ENCODE measurements at places on chromosomes 1 and 21.

GRCh38 chr1:156162430-156163037 lies 9.1 kb downstream of the SEMA4A start:
- DNase-seq, result no peak

DNA sequence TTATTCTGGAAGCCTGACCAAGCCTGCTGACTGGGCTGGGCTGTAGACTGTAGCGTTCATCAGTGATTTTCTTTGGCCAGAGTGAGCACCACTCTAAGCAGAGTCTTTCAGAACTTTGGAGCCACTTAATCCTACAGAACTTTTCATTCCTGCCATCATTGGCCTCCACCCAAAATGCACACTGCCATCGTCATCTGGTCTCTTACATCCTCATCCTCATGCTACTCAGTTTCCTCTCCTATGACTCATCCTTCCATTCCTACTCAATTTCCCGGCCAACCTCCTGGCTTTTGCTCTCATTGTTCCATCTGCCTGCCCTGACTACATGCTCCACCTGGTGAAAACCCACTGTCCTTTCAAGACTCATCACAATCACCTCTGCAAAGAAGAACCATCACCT lies 233.8 kb upstream of the USP25 start:
- no peak for DNase-seq

DNA sequence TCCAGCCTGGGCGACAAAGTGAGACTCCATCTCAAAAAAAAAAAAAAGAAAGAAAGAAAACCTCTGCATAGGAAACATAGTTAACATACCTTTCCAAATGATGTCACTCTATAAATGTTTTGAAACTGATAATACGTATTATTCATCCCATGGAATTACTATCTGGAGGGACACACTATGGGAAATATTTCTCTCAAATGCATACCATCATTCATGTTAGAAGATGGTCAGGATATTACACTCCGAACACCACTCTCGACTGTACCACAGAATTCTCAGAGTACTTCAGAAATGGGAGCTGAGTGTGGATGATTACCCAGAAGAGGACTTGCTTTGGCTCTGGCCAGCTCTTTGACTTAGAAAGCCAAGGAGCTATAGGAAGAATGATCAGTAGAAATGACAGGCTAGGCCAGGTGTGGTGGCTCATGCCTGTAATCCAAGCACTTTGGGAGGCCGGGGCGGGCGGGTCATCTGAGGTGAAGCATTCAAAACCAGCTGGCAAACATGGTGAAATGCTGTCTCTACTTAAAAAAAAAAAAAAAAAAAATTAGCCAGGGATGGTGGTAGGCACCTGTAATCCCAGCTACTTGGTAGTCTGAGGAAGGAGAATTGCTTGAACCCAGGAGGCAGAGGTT lies 5.2 kb upstream of the LIN28A start:
- no peak for DNase-seq

- DNase-seq, result peak; percentile 14
Measured at GRCh38 chr1:68812333-68812732, 315.5 kb upstream of the DEPDC1 start.

DNA sequence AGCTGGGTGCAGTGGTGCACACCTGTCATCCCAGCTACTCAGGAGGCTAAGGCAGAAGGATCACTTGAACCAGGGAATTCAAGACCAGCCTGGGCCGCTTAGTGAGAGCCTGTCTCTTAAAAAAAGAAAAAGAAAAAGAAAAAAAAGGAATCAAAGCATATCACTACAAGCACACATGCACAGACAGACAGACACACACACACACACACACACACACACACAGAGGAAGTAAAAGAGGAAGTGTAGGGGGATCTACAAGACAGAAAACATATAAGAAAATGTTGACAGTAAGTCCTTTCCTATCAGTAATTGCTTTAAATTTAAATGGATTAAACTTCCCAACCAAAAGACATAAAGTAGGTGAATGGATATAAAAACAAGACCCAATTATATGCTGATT lies 180.3 kb downstream of the FAF1 start:
- no peak for DNase-seq

- no peak for DNase-seq
Measured at GRCh38 chr1:225875044-225875815, 7.0 kb downstream of the TMEM63A start.

DNA sequence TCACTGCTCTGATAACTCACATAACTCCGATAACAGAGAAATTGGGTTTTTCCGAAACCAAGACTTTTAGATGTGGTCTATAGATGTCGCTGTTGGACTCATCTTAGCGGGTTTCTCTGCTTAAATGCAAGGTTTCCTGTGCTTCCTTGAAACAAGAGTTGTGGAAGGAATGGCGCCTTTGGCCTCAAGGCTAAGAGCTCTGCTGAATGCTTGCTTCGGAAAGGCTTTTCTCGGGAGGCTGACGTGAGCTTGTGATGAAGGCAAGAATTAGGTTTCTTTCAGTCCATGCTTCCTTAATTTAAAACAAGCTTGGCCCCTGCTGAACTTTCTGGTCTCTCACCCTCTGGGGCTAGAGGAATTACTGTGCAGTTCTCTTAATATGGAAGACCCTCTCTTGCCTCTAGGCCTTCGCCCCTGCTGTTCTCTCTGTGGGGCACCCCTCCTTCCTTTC lies 113.5 kb downstream of the MAP3K21 start:
- DNase-seq, result peak; percentile 70

GRCh38 chr1:7526196-7526866 lies 244.8 kb upstream of the VAMP3 start:
- no peak for DNase-seq

DNA sequence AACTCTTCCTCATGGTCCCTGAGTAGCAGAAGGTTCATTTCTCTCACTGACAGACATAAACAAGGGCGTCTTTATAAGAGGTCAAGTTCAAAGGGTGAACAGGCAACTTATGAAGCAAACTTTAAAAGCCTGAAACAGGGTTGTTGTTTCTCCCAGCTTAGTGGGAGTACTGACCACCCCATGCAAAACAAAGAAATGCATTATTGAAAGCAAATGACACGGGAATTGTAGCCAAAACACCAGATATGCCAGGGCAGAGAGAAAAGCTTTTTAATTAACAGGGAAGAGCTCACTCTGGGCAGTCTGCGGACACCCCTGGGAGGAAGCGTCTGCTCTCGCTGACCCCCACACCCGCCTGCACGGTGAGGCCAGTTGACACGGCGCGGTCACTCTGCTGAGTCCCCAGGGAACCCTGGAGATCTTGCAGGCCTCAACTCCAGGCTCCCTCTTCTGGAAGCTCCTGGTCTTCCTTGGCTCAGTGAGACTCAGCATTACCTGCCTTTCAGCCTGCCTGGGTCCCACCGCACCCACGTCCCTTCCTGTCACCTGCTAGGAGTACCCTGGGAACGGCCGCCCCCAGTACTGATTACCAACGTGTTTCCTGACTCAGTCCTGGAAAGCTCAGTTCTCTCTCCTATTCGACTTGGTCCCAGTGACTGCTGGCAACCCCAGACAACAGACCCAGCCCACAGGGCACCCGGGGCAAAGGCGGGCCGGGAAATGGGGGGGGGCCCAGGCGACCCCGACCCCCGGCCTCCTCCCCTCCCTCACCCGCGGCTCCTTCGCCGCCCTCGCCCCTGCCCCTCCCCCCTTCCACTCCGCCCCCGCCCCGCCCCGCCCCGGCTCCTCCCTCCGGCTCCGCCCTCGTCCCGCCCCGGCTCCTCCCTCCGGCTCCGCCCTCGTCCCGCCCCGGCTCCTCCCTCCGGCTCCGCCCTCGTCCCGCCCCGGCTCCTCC lies 972 bp downstream of the CFAP410 start:
- peak; percentile 83 for DNase-seq

- no peak for DNase-seq
Measured at GRCh38 chr1:17710889-17711576, 44.1 kb upstream of the ACTL8 start.

DNA sequence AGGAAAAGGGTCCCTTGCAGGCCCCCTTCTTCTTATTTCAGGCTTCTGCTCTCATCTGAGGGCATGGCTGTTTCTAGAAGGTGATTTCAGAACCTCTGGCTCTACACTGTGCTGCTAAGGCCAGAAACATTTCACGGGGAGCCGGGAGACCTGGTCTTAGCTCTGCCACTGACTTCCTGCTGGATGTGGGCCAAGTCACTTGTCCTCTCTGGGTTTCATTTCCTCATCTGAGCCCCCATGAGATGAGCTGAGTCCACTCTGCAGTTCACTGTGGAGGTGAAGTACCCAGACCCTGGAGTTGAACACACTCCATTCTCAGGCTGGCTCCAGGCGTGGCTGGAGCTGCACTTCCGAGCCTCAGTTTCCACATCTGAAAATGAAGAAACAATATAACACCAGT lies 2.1 kb downstream of the PADI1 start:
- DNase-seq, result peak; percentile 79

GRCh38 chr1:48640836-48641492 lies 135.7 kb downstream of the BEND5 start:
- DNase-seq, result no peak

DNA sequence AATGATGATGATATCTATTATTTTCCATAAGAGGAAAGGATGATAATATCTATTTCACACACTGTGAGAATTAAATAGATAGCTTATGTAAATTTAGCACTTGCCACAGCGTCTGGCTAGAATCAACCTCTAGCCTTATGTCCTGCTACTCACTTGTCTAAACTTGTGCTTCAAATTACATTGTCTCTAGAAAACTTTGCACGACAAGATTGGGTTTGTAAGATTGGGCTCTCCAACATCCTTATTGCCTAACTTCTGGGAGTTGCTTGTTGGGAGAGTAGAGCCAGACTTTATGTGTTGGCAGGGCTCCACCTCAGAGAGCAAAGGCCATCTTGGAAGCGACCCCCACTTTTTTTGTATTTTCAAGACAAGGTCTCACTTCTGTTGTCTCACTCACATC lies 50.0 kb upstream of the POGK start:
- DNase-seq, result no peak

DNA sequence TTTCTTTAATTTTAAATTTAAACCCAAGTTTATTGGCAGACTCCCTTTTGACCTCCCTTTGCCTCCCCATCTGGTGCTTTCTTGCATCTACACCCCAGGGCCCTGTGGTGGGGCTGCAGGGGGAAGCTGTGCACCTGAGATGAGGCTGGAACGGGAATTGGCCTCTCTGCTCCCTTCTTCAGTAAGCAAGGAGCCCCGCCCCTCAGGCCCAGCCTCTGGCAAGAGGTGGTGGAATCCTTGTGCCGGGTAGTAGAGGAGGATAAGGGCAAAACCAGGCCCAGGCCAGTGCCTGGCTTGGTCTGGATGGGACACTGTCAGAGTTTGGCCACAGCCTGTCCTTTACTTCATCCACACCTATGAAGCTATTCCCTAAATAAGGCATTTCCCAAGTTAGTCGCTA lies 25.1 kb downstream of the ATP8B2 start:
- no peak for DNase-seq

DNA sequence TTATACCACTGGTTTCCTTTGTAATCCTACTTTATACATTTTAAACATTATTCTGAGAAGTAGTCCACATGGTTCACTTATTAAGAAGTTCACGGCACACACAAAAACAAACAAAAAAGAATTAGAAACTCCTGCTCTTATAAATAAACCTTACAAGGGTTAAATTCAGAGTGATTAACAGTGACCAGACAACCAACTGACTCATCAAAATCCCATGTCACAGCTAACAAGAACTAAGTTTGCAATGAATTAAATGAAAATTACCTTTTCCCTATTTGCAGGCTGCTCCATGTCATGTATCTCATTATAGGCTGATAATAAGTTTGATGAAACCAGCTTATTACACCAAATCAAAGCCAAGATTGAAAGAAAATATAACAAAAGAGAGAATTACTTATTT lies 77.5 kb downstream of the PUM1 start:
- no peak for DNase-seq

- DNase-seq, result peak; percentile 25
Measured at GRCh38 chr1:117059334-117059677, 820 bp upstream of the TTF2 start.

DNA sequence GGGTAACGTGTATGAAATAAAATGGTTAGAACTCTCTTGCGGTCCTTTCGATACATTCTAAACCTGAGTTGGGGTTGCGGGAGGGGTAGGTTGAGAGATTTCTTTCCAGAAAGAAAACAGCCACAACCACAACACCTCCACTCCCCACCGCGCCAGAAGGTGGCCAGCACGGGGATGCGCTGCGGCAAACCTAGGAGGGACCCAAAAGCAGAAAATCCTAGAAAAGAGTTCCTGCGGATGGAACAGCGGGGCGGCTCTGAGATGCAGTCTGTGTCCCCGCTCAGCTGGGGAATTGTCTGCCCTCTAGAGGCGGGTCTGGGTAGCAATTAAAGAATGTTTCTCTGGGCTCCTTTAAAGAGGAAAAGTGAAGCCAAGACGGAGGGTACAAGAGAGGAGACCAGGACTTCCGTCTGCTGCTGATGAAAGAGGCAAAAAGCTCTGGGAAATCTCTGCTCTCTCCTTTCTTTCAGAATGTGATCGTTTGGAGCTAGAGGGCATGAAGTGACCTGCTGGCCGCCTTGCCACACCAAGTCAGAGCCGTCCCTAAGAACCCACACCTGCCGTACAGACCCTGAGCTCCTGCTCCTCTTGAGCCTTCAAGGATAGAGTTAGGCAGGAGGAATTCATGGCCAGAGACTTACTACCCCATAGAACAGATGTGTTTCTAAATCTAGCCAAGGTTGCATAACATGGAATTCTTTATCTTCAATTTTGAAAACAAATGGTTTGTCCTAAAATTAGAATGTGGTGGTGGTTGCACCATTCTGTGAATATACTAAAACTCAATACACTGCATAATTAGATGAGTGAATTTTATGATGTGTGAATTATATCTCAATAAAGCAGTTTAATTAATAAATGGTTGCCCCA lies 46.5 kb upstream of the COA6 start:
- peak; percentile 36 for DNase-seq

DNA sequence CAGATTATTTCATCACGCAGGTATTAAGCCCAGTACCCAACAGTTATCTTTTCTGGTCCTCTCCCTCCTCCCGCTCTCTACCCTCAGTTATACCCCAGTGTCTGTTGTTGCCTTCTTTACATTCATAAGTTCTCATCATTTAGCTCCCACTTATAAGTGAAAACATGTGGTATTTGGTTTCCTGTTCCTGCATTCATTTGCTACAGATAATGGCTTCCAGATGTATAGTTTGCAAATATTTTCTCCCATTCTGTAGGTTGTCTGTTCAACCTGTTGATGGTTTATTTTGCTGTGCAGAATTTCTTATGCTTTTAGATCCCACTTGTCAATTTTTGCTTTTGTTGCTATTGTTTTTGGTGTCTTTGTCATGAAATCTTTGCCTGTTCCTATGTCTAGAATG lies 21.1 kb upstream of the KCNH1 start:
- DNase-seq, result no peak

- DNase-seq, result peak; percentile 70
Measured at GRCh38 chr1:5509664-5510452, 482.4 kb downstream of the NPHP4 start.

- no peak for DNase-seq
Measured at GRCh38 chr1:192940658-192941057, 118.5 kb downstream of the UCHL5 start.
